Large intestine (tissue), 12 donors: ENCODE measurements at places on chromosomes 3 and 15. TPM values are rescaled to one million over a fixed set of nuclear protein-coding genes. Genes with fewer than 3 reads are reported as not detected.

GRCh38 chr3:118425272-118425837 lies 609.3 kb downstream of the IGSF11 start:
- H3K4me3 ChIP-seq: no peak overlapping the region
- H3K27ac ChIP-seq: no peak overlapping the region
- H3K4me1 ChIP-seq: no peaks in the 10 kb centered on the region
- no peak for DNase-seq
- H3K27me3 ChIP-seq: no peaks in the 10 kb centered on the region
- H3K36me3 ChIP-seq: no peaks in the 10 kb centered on the region

GRCh38 chr3:126103121-126104027 lies 19.4 kb upstream of the SLC41A3 start:
- no peaks in the 10 kb centered on the region for H3K27me3 ChIP-seq
- H3K4me1 ChIP-seq: no peaks in the 10 kb centered on the region
- no peak overlapping the region for H3K4me3 ChIP-seq
- H3K36me3 ChIP-seq: peaks cover 37% of the 10 kb centered on the region

DNA sequence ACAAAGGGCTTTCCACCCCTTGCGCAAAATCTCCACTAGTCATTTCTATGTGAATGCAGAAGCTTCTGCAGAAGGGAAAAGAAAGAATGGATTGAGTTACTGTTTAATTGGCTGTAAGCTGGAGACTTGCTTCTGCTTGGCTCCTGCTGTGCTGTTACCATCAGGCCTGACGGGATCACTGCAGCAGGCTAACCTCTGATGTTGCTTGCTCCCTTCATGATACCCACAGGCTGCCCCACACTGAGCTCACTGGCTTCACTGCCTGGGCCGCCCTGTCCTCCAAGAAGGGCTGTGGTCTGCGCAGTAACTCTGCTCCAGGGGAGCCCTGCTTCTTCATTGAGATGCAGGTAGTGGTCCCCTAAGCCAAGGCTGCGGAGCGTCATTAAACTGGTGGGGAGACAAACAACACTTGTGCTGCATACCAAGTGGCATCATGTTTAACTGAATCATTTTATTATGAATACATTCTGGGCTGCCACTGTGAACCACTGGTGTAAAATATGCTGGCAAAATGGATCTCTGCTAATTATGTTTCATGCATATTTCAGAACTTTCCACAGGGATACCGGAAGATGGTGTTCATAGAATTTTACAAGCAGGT lies 78.6 kb downstream of the WDR49 start:
- H3K27me3 ChIP-seq: no peaks in the 10 kb centered on the region
- no peaks in the 10 kb centered on the region for H3K36me3 ChIP-seq
- no peaks in the 10 kb centered on the region for H3K4me1 ChIP-seq
- DNase-seq: no peak
- no peak overlapping the region for H3K27ac ChIP-seq

DNA sequence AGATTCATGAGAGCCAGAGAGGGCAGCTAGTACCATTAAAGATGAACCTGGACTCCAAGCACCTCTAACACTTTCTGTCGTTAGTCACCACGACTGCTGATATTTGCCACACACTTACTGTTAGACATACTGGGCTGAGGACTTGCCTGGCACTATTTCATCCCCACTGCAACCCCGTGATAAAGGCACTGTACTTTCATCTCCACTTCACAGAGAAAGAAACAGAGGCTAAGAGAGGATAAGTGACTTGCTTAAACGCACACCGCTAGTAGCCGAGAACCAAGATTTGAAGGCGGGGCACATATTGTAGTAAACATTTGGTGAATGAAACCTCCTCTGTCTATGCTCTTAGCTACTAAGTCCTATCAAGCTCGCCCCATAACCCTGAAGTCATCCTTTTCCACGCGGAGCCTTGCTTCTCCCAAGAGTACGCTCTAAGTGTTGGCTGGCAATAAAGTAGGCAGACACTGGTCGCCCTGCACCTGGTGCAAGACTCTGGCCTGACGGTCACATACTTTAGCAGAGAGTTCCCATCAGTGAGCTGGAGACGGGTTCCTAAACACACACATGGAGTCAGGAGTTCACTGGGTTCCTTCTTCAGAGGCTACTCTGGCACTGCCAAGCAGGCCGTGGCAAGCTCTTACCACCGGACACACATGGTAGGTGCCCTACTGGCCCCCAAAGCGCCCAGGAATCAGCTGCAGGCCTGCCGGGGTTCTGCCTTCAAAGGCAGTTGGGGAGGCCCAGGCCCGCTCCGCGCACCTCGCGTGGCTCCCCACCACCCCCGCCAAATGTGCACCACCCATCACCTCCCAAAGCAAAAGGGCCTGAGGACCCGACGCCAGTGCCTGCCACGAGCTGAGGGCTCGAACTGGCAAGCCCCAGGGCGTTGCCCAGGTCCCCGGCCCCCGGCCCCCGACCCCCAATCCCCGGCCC lies 951 bp downstream of the POMGNT2 start:
- DNase-seq: no peak
- H3K27me3 ChIP-seq: no peaks in the 10 kb centered on the region
- peak overlapping the region; percentile 64 for H3K4me3 ChIP-seq

DNA sequence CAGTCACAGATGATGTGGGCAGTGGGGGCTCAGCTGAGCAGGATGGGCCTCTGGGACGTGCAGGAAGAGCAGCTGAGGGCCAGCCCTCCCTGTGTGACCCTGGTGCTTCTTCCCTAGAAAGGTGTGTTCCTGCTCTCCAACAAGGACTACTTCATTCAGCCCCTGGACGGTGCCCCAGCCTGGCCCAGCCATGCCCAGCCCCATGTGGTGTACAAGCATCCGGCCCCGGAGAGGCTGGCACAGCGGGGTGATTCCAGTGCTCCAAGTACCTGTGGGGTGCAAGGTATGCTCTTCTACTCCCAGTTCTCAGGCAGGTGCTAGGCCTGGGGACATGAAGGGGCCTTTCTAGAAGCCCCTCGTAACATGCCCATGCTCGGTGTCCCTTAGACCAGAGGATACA lies 38.3 kb downstream of the SAXO2 start:
- H3K36me3 ChIP-seq: no peaks in the 10 kb centered on the region
- H3K27ac ChIP-seq: no peak overlapping the region
- H3K4me1 ChIP-seq: no peaks in the 10 kb centered on the region
- no peak overlapping the region for H3K4me3 ChIP-seq

GRCh38 chr3:194586836-194587235 lies 46.4 kb downstream of the TMEM44 start:
- H3K4me3 ChIP-seq: no peak overlapping the region
- no peak overlapping the region for H3K27ac ChIP-seq
- no peaks in the 10 kb centered on the region for H3K27me3 ChIP-seq
- peaks cover 4% of the 10 kb centered on the region for H3K4me1 ChIP-seq
- peaks cover 23% of the 10 kb centered on the region for H3K36me3 ChIP-seq
- DNase-seq: no peak

DNA sequence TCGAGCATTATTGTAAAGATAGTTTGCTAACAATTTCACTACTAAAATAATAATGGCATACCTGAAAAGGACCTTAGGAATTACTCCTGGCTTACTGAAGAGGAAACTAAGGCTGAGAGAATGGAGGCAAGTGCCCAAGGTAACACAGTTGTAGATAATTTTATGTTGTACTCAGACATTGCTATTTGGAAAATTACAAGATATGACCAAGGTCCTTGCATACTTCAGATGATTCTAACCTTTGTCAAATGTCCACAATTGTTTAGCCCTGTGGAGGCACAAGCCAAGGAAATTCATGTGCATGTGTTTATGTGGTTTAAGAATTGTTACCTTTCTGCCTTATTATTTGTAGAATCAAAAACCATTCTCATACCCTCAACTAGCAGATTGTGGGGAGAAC lies 105.7 kb downstream of the TUSC7 start:
- H3K27ac ChIP-seq: no peak overlapping the region
- H3K4me1 ChIP-seq: no peaks in the 10 kb centered on the region
- no peaks in the 10 kb centered on the region for H3K36me3 ChIP-seq
- no peaks in the 10 kb centered on the region for H3K27me3 ChIP-seq

- H3K27ac ChIP-seq: peak overlapping the region; percentile 81
- H3K27me3 ChIP-seq: no peaks in the 10 kb centered on the region
- no peaks in the 10 kb centered on the region for H3K36me3 ChIP-seq
- H3K4me1 ChIP-seq: peaks cover 31% of the 10 kb centered on the region
These were observed 1.4 kb downstream of the MAPKBP1 start for GRCh38 chr15:41775651-41776050.

GRCh38 chr15:90300988-90301706 lies 35.7 kb downstream of the NGRN start:
- H3K36me3 ChIP-seq: no peaks in the 10 kb centered on the region
- H3K4me1 ChIP-seq: peaks cover 2% of the 10 kb centered on the region
- H3K27me3 ChIP-seq: no peaks in the 10 kb centered on the region
- H3K4me3 ChIP-seq: no peak overlapping the region
- H3K27ac ChIP-seq: no peak overlapping the region

- no peak overlapping the region for H3K4me3 ChIP-seq
- no peaks in the 10 kb centered on the region for H3K36me3 ChIP-seq
- DNase-seq: no peak
- no peaks in the 10 kb centered on the region for H3K27me3 ChIP-seq
- no peak overlapping the region for H3K27ac ChIP-seq
These were observed 54.5 kb upstream of the GATA2 start for GRCh38 chr3:128547368-128547987.

GRCh38 chr3:133572158-133573053 lies 1.1 kb upstream of the CDV3 start:
- no peaks in the 10 kb centered on the region for H3K27me3 ChIP-seq
- H3K4me3 ChIP-seq: peak overlapping the region; percentile 28
- H3K4me1 ChIP-seq: peaks cover 3% of the 10 kb centered on the region
- no peak for DNase-seq
- peak overlapping the region; percentile 83 for H3K27ac ChIP-seq
- peaks cover 13% of the 10 kb centered on the region for H3K36me3 ChIP-seq

GRCh38 chr3:66712210-66712609 lies 211.4 kb upstream of the LRIG1 start:
- no peaks in the 10 kb centered on the region for H3K27me3 ChIP-seq
- no peaks in the 10 kb centered on the region for H3K36me3 ChIP-seq
- DNase-seq: no peak
- H3K4me1 ChIP-seq: no peaks in the 10 kb centered on the region
- no peak overlapping the region for H3K27ac ChIP-seq
- no peak overlapping the region for H3K4me3 ChIP-seq

- H3K27ac ChIP-seq: no peak overlapping the region
- DNase-seq: no peak
- no peaks in the 10 kb centered on the region for H3K27me3 ChIP-seq
- H3K36me3 ChIP-seq: peaks cover 8% of the 10 kb centered on the region
- no peak overlapping the region for H3K4me3 ChIP-seq
- H3K4me1 ChIP-seq: no peaks in the 10 kb centered on the region
These were observed 95.4 kb upstream of the SNRPA1 start for GRCh38 chr15:101390462-101390861.

DNA sequence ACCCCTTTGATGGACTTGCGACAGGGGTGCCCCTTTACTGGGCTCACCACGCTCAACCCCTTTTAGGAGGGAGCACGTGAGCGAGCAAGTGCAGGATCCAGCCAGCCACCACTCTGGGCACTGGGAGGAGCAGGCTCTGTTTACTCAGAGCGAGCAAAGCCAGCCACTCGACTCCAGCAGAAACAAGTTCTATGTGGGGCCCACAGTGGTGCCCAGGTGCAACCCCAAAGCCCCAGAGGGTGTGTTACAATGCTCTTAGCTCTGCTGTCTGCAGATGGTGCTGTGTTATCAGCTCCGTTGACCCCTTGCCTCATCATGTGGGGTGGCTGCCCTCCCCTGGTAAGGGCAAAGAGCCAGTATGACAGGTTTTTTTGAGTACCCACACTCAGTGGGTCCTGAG lies 120.3 kb upstream of the SUCLG2 start:
- no peak overlapping the region for H3K27ac ChIP-seq
- H3K4me3 ChIP-seq: no peak overlapping the region
- H3K27me3 ChIP-seq: no peaks in the 10 kb centered on the region
- H3K36me3 ChIP-seq: no peaks in the 10 kb centered on the region
- no peaks in the 10 kb centered on the region for H3K4me1 ChIP-seq

GRCh38 chr15:72365844-72366243 lies 10.0 kb downstream of the HEXA start:
- no peaks in the 10 kb centered on the region for H3K27me3 ChIP-seq
- H3K4me1 ChIP-seq: no peaks in the 10 kb centered on the region
- no peak overlapping the region for H3K27ac ChIP-seq

The TIGIT gene
- 0.24 TPM for polyA plus RNA-seq

The GOLGA8Q gene
- 1.4 TPM for polyA plus RNA-seq

The GOLGA8R gene
- polyA plus RNA-seq: 6.8 TPM

The SLC22A14 gene
- 0.13 TPM for polyA plus RNA-seq

The SRGAP3 gene
- polyA plus RNA-seq: 6.5 TPM

The GPR176 gene
- polyA plus RNA-seq: 9.4 TPM
